ENCODE measurements at places on chromosomes 5 and 9. TPM values are rescaled to one million over a fixed set of nuclear protein-coding genes. Genes with fewer than 3 reads are reported as not detected.

The POLK gene
- 44.9 TPM for total RNA-seq

GRCh38 chr5:157362012-157362411, 96.1 kb downstream of the CYFIP2 start:
- no peak for DNase-seq

- peak; percentile 43 for DNase-seq
Measured at GRCh38 chr9:93260263-93261066, 76.5 kb downstream of the WNK2 start.

DNA sequence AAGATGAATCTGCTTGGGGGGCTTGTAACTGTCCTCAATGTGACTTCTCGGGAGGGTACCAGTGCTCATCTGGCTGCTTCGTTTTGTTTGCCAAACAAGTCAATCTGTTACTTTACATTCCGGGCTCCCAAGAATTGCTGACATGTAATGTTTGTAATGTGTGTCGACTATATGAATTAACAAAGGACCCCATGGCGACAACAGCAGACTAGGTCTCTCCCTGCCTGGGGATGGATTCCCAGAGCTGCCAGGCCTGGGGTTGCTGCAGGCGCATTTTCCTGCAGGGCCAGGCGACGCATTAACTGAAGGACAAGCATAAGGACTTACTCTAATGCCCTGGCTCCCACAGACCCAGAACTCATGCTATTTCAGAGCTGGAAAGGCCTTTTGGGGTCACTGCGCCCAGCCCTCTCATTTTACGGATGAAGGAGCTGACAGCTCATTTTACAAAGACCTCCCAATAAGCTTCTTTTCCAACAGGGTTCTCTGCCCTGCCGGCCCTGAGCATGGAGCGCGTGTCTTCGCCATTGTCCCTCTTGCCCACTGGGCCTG, 214.8 kb downstream of the TTLL11 start:
- DNase-seq: no peak

GRCh38 chr5:65117525-65117924, 348.8 kb downstream of the CWC27 start:
- no peak for DNase-seq

DNA sequence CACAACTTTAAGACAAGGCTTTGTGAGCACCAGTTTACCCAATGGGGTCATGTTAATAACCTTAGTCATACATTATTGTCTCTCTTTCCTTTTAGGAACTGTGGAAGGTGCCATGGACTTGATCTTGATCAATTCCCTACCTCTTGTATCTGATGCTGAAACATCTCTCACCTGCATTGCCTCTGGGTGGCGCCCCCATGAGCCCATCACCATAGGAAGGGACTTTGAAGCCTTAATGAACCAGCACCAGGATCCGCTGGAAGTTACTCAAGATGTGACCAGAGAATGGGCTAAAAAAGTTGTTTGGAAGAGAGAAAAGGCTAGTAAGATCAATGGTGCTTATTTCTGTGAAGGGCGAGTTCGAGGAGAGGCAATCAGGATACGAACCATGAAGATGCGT, 48.7 kb downstream of the TEK start:
- no peak for DNase-seq

- no peak for DNase-seq
Measured at GRCh38 chr5:144210655-144211054, 40.0 kb downstream of the KCTD16 start.

The LCN9 gene
- total RNA-seq: not detected

The SCAI gene
- 11.5 TPM for total RNA-seq

DNA sequence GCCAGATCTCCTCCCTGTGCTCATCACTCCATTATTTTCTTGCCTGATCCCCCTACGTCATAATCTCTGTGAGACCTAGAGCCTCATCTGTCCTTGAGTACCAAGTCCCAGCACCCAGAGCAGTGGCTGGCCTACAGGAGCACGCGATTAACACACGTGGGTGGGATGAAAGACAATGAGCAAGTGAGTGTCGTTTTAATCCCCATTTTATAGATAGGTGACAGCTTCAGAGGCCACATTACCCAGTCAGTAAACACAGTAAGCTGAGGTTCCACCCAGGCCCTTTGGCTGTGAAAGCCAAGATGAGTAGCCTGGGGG, 17.3 kb downstream of the TRUB2 start:
- no peak for DNase-seq

DNA sequence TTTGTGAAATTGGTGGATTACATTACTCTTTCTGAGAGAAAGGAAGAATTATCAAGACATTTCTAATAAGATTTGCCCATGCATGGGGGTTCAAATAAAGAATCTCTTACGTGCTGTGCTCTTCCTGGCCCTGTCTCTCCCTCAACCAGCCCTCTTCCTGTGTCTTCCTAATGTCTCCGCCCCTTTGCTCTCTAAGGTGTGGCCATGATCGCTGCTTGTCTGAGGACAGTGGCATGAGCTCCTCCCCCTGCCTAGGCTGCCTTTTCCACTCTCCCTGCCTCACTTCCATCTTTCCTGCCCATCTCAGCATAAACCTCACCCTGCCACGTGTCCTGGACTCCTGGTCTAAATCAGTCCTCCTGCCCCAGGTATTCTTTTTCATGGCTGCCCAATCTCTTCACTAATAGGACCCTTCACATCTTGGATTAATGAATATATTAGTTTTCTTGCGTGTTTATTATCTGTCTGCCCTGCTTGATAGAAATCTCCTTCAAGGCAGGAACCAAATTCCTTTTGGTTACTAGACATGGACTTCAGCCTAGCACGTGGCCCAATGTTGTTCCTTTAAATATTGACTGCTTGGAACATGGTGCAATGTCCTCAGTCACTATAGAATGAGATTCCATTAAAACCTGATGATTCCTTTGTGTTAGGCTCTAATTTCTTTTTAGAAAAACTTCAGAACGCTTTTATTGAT, 122.3 kb downstream of the MTRR start:
- no peak for DNase-seq

The C5orf22 gene
- total RNA-seq: 14.4 TPM

The PRDM9 gene
- not detected for total RNA-seq

The LHX6 gene
- total RNA-seq: 9.8 TPM

DNA sequence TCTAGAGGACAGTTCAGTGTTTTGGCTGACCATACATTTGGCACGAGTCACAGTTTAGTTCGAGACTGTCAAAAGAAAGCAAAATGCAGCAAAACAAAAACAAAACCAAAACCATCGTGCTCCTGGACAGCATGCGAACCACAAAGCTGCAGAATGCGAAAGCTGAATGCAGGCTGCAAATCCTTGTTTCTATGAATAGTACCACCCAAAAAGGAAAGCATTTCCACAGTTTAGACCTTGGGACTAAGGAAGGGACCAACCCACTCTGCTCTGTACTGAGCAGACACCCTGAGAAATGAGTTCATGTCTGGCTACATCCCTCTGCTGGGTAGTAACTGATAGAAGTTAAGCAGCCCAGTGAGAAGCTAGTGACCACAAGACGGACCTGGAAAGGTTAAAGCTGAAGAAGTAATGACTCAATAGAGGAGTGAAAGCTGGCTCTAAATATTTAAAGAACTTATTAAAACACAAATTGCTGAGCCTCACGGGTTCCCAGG, 3.9 kb downstream of the GCNT4 start:
- no peak for DNase-seq

The PCDHGB3 gene
- total RNA-seq: 10.2 TPM

The PLAC8L1 gene
- total RNA-seq: not detected

DNA sequence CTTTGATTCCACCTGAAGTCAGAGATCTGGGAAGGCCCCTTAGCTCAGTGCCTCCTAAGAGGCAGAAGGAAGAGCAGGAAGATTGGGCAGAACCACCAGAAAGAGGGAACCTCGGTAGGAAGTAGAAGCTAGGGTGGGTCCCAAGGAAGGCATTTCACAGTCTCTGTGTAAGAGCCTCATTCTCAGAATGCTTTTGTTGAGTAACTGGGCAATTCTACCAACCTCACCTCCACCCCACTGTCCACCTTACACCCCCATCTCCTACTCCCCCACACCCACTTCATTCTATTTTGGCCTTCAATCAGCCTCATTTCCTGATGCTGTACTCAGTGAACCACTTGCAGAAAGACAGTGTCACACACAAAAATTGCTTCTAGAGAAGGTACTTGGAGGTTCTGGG, 3.5 kb downstream of the HBEGF start:
- DNase-seq: no peak

DNA sequence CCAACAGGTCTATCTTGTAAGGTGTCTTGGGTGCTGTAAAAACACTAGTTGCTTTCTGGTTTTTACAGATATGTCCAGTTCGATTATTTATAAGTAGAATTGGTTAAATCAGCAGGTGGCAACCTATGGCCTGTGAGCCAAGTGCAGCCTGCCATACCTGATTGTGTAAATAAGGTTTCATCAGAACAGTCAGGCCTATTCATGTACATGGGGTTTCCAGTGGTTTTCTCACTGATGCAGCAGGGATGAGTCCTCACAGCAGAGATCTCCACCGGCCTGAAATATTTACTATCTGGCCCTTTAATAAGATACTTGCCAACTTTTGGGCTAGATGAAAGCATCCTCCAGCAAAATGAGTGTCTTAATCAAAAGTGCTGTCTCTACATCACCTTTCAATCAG, 132.9 kb upstream of the ICE1 start:
- DNase-seq: no peak

The QRFP gene
- total RNA-seq: not detected

GRCh38 chr9:112059145-112059965, 115.7 kb downstream of the SUSD1 start:
- DNase-seq: no peak

GRCh38 chr9:116491659-116492058, 195.4 kb upstream of the TRIM32 start:
- no peak for DNase-seq

The SLC34A3 gene
- total RNA-seq: not detected

DNA sequence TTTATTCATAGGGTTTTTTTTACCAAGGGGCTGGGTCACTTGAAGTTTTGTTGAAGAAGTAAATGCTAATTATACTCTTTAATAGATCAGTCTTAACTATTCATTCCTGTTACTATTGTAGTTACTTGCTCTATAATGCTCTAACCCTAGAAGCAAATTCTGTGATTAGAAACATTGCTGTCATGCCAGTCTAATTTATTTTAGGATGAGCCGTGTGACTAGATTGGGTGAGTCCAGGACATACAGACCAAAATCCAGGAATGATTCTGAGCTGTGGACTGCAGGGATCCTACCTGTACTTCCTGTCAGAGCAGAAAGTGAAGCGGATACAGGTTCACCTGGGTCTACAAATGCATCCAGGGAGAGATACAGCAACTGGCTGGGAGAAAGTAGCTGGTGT, 757 bp upstream of the CCDC192 start:
- DNase-seq: no peak

The ENHO gene
- 0.33 TPM for total RNA-seq

Measured in breast epithelium (tissue), 4 donors.